BJ (cell line): ENCODE measurements at places on chromosomes 12 and 14. TPM values are rescaled to one million over a fixed set of nuclear protein-coding genes. Genes with fewer than 3 reads are reported as not detected.

The LPAR5 gene
- 0.05 TPM in 1 of 2 replicates, not detected in the other for polyA plus RNA-seq

The ENDOU gene
- polyA plus RNA-seq: 0.06 TPM in 1 of 2 replicates, not detected in the other

The LRRIQ1 gene
- 0.02 TPM in 1 of 2 replicates, not detected in the other for polyA plus RNA-seq

The ASIC1 gene
- 4.9 and 7.0 TPM in 2 replicates for polyA plus RNA-seq

The GLI1 gene
- polyA plus RNA-seq: 5.9 and 9.0 TPM in 2 replicates

The TAS2R20 gene
- polyA plus RNA-seq: 0.29 and 0.64 TPM in 2 replicates

The ABCD2 gene
- not detected in 2 replicates for polyA plus RNA-seq

The TUBA1A gene
- 616 and 820 TPM in 2 replicates for polyA plus RNA-seq

The RD3L gene
- not detected in 2 replicates for polyA plus RNA-seq

The CYP46A1 gene
- 0.06 and 0.09 TPM in 2 replicates for polyA plus RNA-seq

The ARHGEF40 gene
- polyA plus RNA-seq: 40.4 and 62.7 TPM in 2 replicates

The TMEM117 gene
- 4.3 and 7.0 TPM in 2 replicates for polyA plus RNA-seq

The PZP gene
- not detected in 2 replicates for polyA plus RNA-seq

The RAB5B gene
- polyA plus RNA-seq: 117 and 130 TPM in 2 replicates

The RPGRIP1 gene
- not detected in 2 replicates for polyA plus RNA-seq

The CAPZA3 gene
- not detected in 2 replicates for polyA plus RNA-seq

The GLS2 gene
- 0.13 and 0.18 TPM in 2 replicates for polyA plus RNA-seq

The SPTB gene
- 0.01 and 0.02 TPM in 2 replicates for polyA plus RNA-seq

The MARS1 gene
- polyA plus RNA-seq: 280 and 378 TPM in 2 replicates

The FOXG1 gene
- 0.01 TPM in 1 of 2 replicates, not detected in the other for polyA plus RNA-seq

The OTX2 gene
- not detected in 2 replicates for polyA plus RNA-seq

The MANSC4 gene
- not detected in 2 replicates for polyA plus RNA-seq
